ENCODE measurements at places on chromosomes 16 and 17.
A peak's percentile ranks its signal among the peaks of the same experiment; 100 is the strongest.

- no peak for DNase-seq
Observed at GRCh38 chr16:28606291-28607115, 3.3 kb downstream of the SULT1A1 start.

DNA sequence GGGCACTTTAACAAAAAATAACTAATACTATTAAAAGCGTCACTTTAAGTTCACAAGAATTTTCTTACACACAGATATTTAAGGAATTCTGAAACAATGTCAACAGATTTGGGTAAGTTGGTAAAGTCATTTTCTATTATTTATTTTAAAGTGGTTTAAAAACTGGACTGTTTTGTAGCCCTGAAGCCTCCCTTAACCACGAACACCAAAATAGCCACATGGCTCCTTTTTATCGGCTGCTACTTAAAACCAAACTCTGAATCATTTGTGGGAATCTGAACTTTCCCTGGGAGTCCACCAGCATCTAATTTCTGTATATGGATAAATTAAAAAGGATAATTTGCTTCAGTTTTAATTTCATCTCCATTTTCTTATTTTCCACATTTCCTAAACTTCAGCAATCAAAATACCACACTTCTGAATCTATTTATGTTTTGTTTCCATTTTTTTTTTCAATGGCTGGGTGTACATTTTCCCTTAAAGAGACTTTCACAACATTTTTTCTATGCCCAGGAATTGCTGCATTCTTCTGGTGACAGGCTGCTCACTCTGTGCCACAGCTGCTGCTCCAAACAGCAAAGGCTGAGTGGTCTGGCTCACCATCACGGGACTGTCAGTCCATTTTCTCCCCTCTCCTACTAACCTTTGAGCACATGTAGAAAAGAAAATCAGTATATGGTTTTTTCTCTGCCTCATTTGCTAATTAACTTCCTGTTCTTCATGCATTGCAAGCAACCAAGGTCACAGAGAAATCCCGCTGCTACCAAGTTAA, 255.5 kb upstream of the KCNJ16 start:
- no peak for DNase-seq

DNA sequence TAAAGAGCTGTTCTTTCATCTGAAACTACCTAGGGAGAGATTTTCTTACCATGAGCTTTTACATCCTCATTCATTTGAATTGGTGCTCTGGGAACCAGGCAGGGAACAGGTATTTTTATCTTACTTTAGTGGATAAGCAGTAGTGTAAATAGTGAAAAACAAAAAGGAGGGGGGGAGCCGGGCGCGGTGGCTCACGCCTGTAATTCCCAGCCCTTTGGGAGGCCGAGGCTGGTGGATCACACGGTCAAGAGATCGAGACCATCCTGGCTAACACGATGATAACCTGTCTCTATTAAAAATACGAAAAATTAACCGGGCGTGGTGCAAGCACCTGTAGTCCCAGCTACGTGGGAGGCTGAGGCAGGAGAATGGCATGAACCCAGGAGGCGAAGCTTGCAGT, 41.0 kb downstream of the HOXB1 start:
- no peak for DNase-seq

- peak; percentile 66 for DNase-seq
Observed at GRCh38 chr17:45431531-45432404, 902 bp downstream of the ARHGAP27 start.
